ENCODE measurements at places on chromosomes 2 and 18. TPM values are rescaled to one million over a fixed set of nuclear protein-coding genes. Genes with fewer than 3 reads are reported as not detected.

Gene SH2D6
- not detected for total RNA-seq

Gene ALK
- 0.40 TPM for total RNA-seq

Gene STAT1
- total RNA-seq = 69.3 TPM

Gene UPP2
- total RNA-seq = not detected

Gene TXNDC2
- not detected for total RNA-seq

All from upper lobe of left lung (tissue), 6 donors.